ENCODE measurements at places on chromosomes 1 and 21. TPM values are rescaled to one million over a fixed set of nuclear protein-coding genes. Genes with fewer than 3 reads are reported as not detected.
A peak's percentile ranks its signal among the peaks of the same experiment; 100 is the strongest.

- no peak for DNase-seq
These were observed 10.9 kb upstream of the ABCG1 start for GRCh38 chr21:42208036-42208435.

- no peak for DNase-seq
These were observed 50.5 kb downstream of the VCAM1 start for GRCh38 chr1:100769906-100770646.

DNA sequence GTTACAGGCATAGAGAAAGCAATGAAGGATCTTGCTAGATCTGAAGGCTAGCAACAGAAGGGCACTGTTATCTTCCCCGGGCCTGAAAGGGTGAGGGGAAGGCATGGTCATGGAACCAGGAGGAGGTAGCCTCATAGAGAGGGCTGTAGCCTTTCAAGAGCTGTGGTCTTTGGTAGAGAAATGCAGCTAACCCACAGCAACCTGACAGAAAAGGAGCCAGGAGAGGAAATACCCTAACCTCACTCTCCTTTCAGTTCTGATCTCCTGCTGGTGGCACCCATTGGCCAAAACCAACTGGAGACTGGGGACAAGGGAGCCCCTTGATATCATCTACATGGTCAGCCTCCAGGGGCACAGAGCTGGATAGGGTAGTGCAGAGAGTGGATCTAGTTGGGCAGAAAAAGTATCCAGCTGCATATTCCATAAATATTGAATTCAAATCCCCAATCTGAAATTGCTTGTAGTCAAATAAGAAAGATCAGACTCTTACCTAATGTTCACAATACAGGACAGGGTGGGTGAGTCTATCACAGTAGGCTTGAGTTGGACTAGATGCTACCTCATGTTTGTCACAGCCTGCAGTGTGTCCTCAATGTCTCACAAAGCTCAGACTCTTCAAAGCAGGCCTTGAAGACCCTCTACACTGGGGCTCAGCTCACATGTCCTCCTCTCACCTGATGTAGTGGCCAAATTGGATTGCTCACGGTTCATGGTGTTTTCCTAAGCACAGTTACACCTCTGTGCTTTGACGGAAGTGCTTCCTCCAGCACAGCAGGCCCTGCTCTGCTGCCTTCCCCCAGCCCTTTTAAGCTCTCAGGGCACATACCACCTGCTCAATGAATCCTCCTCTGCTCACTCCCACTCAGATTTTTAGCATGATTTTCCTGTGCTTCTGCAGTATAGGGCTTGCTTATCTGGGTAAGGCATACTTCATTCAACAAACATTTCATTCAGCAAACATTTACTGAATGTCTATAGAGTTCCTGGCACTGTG lies 74.1 kb upstream of the JUN start:
- DNase-seq, result peak; percentile 44

DNA sequence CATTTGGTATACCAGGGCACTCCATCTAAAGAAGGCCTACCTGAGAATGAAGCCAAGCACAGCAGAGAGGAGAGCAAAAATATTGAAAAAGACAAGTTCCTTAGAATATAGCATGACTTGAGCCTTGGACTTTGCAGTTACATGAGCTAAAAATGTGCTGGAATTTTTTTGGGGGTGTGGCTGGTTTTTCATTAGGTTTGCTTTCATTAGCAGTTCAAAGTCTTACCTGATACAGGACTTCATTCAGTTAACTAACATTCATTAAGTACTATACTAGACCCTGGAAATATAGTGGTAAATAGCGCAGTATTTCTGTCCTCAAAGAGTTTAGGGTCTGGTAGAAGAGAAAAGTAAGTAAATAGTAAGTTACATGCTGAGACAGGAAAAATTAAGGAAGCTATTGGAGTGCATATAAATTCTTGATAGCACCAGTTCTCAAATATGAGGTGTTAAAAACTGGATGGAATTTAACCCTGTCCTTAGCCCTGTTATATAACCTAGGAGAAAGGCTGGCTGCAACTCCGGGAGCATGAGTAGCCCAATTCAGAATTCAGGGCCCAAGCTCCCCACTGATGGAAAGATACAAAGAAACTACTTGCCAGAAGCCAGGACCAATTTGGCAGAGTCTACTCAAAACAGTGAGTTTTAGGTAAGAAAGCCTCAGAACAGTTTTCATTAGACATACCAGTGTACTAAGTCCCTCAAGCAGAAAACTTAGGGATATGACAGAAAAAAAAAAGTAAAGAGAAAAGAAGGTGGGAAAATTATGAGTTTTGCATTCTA lies 3.1 kb upstream of the DOCK7 start:
- no peak for DNase-seq

- no peak for DNase-seq
These were observed 3.8 kb upstream of the HES3 start for GRCh38 chr1:6239950-6240768.

- no peak for DNase-seq
These were observed 38.7 kb upstream of the BATF3 start for GRCh38 chr1:212738330-212738729.

- peak; percentile 25 for DNase-seq
These were observed 38.4 kb upstream of the CD101 start for GRCh38 chr1:116962987-116963639.

- no peak for DNase-seq
These were observed 1.2 kb upstream of the MTFR1L start for GRCh38 chr1:25818569-25818968.

DNA sequence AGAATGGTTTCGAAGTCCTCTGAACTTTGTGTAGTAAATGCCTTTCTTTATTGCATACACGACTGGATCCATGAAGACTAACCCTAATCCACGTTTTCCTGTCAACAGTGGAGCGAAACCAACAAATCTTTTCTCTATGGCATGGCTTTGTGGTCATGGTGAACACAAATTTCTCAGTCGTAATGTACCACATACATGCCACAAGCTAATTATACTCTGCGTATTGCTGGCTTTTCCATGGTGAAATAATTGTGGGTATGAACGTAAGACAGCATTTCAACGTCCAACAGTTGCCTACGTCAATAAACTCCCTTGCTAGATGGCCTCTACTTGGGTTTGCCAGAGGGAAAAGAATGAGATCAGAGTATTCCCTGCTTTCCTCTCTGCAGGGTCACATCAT lies 27.5 kb downstream of the INTS7 start:
- no peak for DNase-seq

DNA sequence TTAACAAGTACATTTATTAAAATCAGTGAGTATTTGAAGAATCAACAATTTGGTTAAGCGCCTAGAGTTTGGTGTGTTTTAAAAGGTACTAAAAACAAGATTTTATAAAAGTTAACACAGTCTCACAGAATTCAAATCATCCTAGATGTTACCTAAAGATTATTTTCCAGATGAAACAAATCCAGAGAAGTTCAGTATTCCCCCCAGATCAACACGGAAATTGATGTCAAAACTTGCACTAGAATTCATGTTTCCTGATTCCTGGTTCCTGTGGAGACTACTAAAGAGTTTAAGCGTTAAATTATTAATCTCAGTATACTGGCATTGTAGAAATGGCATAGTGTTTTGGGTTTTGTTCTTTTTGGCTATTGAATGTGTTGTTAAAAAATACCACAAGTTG lies 1.4 kb downstream of the PTBP2 start:
- no peak for DNase-seq

- peak; percentile 67 for DNase-seq
These were observed 37.1 kb upstream of the CTTNBP2NL start for GRCh38 chr1:112358798-112359408.

DNA sequence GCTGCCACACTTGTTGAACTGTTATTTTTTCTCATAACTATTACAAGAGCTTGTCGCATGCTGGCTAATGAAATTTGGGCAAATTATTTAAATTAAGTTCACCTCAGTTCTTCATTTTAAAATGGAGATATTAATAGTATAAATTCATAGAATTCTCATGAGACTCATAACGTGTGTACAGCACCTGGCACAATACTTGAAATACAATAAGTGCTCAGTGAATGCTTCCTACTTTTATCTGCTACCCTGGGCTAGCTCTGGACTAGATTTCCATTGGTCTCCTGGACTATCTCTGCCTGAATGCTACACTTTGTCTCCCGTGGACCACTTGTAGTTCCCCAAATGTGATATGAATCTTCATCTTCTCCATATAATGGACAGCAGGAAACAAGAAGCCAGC lies 919 bp downstream of the SLAMF6 start:
- no peak for DNase-seq

DNA sequence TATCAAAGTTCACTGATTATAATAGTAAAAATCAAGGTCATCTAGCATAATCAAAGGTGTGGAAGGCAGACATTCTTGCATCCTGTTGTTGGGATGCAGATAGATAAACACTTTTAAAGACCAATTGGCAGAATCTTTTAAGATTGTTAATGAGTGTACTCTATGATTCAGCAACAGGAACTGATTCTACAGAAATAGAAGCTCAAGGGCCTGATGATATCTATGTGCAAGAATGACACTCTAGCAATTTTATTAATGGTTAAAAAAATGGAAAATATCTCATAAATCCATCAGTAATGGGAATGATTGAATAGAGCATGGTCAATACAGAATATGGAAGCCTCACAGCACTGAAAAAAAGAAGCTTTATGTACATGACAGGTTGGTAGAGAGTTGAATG lies 2.2 kb upstream of the ATP1A4 start:
- no peak for DNase-seq

DNA sequence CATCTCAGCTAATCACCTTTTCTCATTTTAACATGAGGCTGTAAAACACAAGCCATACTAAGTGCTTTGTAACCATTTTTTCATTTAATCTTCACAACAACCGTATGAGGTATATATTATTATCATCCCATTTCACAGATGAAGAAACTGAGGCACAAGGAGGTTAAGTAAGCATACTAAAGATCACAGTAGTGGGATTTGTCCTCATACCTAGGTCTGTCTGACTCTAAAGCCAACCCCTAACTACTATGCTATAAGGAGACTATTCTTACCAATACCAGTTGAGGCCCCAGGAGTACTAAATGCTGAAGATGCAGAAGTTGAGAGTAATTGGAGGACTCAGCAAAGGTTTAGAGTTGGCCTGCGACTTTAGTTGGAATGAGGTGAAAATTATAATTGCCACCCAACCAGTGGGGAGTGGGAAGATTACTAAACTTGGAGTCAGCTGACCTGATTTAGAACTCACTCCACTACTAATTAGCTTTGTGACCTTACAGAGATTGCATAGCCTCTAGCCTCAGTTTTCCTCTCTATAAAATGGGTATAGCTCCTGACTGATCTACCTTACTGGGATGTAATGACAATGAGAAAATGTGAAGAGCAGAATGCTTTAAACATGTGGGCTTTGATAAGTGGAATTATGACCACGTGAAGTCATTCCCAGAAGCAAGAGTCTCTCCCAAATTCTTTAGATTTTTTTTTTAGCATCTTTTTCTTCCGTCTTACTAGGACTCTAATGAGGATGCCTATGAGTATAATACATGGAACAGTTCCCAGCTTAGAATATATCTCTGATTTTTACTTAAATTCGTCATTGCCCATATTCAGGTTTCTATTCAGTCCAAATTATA lies 85.8 kb upstream of the IPO9 start:
- DNase-seq, result no peak

DNA sequence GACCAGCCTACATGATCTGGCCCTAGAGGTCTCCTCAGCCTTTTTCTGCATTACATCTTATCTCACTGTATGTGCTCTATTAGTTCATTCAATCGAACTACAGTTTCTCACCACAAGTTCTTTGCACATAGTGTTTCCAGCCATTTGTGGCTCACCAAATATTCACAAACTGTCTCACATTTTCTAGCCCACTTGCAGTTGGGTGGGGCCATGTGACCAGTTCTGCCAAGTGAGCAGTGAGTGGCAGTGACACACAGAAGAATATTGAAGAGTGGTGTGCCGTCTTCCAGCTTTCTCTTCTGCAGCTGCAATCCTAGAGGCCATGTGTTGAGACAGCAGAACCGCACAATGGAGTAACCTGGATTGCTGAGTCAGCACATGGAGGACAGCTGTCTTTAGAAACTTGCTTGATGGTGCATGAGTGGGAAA lies 103.2 kb upstream of the ZNF644 start:
- peak; percentile 66 for DNase-seq

DNA sequence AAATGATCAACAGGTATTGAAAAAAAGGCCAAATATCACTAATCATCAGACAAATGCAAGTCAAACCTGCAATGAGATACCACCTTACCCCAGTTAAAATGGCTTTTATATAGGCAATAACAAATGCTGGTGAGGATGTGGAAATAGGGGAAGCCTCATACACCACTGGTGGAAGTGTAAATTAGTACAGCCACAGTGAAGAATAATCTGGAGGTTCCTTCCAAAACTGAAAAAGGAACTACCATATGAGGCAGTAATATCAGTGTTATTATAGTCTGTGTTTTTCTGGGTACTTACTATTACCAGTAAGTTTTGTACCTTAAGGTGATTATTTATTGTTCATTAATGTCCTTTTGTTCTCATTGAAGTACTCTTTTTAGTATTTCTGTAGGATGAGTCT lies 201.3 kb downstream of the MRPL39 start:
- DNase-seq, result no peak

GRCh38 chr1:247366926-247367645 lies 35.4 kb upstream of the ZNF496 start:
- no peak for DNase-seq

GRCh38 chr1:8818325-8818775 lies 910 bp upstream of the RERE start:
- peak; percentile 40 for DNase-seq

DNA sequence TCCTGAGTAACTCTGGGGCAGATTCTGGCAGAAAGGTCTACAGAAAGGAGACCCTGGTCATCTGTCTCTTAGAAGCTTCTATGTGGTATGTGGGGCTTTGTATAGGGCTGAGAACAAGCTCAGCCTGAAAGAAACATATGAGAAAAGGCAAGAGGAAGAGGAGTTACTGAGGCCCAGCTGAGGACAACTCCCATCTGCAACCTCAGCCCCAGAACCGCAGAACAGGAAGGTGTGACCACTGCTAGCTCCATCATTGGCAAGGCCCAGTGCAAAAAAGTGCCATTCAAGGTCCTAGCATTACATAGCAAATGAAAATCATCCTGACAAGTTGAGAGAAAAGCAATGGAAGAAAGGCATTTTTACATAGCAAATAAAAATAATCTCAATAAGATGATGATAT lies 503.8 kb downstream of the NPHP4 start:
- no peak for DNase-seq

- no peak for DNase-seq
These were observed 105.4 kb downstream of the PSMG1 start for GRCh38 chr21:39077876-39078275.

The LRRC7 gene
- not detected for total RNA-seq

The BEST4 gene
- total RNA-seq, result 0.69 TPM

The GJA4 gene
- not detected for total RNA-seq

The TMEM54 gene
- total RNA-seq, result 1.7 TPM

The FBLIM1 gene
- not detected for total RNA-seq

The DIO1 gene
- not detected for total RNA-seq

Data from activated CD4-positive, alpha-beta T cell treated with anti-CD3 and anti-CD28 coated beads for 36 hours (primary cell).